ENCODE measurements at places on chromosomes 1 and 21.

DNA sequence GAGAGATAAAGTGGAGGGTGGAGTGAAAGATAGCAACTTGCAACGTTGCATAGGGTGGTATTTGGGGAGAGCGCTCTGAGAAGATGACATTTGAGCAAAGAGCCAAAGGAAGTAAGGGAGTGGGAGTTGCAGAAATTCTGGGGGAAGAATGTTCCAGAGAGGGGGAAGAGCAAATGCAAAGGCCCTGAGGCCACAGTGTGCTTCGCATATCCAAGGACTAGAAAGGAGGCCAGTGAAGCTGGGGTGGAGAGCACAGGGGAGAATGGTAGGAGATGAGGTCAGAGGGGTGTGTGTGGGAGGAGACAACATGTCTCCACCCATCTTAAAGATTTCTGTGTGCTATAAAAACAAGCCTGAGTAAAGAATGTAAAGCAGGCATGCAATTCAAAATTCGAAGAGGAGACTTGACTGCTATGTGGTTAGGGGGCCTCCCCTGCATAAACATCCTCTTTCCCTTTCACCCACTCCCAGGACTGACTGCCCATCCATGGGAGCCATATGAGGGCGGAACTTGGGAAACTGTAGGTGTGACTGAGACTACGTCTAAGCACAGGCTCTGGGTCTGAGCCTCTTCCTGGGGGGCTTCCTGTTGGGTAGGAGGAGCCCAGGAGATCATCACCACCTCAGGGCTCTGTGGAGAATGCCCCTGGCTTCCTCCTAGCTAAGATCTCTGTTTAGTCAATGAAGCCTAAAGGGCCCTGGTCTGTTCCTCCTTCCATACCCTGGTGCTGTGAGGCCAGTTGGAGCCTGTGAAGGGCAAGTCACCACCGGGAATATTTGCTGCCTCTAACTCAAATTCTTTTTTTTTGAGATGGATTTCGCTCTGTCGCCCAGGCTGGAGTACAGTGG, 2.9 kb upstream of the CLIC4 start:
- no peak for DNase-seq

- DNase-seq, result no peak
These were observed 254.3 kb upstream of the DAB1 start for GRCh38 chr1:57678138-57678537.

DNA sequence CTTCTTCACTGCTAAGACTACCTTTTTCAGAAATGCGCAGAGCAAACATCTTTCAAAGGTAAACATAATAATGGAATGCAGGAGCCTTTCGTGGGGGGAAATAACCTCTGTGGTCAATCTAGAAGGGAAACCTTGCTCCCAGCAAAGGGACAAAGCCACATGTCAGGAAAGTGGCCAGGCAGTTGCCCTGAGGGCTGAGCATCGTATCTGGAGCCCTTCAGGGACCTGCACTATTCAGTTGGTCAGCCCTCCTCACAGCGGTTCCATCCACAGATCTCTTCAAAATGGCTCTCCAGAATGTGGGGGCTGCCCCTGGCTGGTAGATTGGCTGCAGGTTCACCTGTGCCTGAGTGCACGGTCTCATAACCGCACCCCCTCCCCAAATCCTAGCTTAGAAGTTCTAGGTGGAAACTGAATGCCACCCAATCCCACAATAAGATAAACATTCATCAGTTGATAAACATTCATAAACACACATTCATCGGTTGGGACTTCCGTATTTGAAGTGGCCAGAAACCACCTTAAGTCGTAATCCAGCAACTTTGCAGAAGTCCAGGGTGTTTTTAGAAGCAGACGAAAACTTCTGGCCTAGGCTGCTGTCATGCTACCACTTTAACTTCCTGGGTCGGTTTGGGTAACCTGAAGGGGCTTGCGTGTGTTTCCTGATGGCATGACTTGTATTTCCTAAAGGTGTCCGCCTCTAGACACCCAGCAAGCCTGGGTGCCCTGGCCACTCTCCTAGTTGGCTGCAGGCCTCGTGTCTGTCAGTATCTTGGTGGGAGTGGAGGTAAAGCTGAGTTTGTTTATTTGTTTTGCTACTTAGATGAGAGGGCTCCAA, 50.5 kb downstream of the RASSF5 start:
- DNase-seq, result no peak

DNA sequence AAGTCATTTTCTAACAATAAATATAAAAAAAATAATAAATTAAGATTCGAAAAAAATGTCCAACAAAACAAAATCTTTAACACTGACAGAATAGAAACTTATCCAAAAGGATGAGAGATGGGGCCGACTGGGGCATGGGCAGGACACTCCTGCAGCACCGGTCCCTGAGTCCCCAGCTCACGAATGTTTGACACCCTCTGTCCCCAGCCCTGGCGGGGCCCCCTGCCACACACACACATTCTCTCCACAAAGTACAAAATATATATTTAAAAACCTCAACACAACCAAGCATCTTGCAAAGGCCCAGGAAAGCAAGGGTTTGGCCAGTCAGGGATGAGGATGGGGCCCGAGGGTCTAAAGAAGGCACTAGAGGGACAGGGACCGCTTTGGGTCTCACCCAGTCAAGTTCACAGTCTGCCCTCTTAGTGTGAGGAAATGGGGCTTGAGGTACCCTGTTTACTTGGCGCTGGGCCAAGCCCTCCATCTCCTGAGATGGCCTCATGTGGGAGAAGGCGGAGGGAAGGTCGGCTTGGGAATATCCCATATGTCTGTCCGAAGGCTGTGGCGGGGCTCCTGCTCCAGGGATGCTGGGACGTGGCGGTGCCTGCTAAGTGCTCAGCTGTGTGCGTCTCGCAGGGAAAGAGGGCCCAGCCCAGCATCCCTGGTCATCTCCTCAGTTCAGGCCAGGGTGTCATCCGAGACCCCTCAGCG, 31.3 kb downstream of the EPHA2 start:
- no peak for DNase-seq

DNA sequence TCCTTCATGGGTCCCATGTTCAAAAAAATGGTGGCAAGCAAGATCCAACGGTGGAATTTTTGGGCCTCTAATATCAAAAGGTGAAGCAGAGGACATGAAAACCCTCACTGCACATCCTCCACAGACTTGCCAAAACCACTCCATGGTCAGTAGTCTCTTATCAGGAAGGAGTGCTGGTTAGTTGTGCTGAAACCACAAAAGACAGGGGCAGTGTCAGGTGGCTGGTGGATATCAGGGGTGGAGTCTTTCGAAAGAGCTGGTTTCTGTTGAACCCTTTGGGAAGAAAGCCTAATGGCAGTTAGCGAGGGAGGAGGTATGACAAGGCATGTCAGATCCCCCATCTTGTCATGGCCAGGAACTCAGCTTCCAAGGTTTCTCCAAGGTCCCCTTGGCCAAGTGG, 395.9 kb upstream of the CAMK1G start:
- no peak for DNase-seq

GRCh38 chr21:39077876-39078275, 105.4 kb downstream of the PSMG1 start:
- DNase-seq, result no peak

DNA sequence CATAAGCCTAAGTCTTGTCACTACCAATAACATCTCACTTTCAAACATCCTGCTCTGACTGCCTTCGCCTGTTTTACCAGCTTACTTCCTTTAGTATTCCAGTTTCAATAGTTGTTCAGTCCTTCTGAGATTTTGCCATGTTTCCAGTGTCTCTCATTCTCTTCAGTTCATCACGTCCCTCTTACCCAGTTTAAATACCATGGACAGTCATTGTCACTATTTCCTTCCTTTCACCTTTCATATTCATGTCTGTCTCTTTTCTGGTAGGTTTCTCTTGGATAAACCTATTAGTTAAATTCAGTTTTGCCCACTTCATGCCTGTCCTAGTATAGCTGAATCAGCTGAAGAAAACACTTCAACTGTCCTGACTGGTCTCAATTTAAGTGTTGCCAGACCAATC, 5.9 kb downstream of the ATF6 start:
- DNase-seq, result no peak

DNA sequence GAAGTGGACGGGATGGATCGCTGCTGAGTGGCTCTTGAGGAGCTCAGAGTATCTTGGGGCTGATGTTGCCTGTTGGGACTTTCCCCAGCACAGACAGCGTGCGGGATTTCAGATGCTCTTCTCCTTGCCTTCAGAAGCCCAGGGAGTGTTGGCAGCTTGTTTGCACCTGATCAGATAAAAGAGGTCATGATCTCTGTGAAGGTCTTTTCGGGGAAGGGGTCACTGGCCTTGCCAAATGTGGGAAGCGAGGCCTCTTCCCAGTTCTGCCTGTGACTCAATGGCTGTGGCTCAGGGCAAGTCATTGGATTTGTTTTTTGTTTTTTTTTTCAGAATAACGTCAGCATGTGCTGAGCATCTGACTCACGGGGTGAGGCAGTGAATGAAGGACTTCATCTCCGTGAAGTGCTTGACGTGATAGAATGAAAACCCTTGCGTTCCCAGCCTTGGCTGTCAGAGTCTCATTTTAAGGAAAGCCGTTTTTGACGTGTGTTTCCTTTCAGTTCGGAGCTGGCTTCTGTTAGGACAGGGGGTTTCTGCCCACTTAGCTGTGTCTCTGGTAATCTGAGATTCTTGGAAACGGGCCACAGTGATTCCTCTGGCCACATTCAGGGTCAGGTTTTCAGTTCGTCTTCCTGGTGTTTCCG, 46.7 kb downstream of the GALNT2 start:
- DNase-seq, result no peak

GRCh38 chr1:62573675-62574074, 23.6 kb upstream of the ANGPTL3 start:
- DNase-seq, result no peak

All from astrocyte of the cerebellum (primary cell).